ENCODE measurements at places on chromosomes 16 and 17. TPM values are rescaled to one million over a fixed set of nuclear protein-coding genes. Genes with fewer than 3 reads are reported as not detected.

MFAP4 gene
- 116 TPM for total RNA-seq

DNA sequence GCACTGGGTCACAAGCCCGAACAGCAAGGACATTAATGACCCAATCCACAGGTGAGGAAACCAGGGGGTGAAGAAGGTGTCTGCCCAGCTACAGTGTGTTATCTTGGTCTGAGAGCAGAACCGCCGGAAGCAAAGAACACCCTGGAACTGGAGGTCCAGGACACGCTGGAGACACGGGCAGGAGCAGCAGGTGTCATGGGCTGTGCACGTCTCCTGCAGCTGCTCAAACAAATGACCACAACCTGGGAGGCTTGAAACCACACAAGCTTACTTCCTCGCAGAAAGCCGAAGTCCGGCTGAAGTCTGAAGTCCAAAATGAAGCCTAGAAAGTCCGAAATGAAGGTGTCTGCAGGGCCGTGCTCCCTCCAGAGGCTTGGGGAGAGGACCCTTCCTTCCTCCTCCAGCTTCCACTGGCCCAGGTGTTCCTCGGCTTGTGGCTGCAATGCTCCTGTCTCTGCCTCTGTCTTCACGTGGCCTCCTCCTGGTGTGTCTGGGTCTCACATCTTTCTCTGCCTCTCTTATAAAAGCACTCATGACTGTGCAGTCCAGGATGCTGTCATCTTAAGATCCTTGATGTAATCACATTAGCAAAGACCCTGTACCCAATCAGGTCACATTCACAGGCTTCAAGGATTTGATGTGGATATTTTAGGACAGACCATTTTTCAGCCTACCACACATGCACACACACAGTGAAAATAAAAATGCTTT lies 351.2 kb downstream of the C16orf95 start:
- H3K27me3 ChIP-seq = no peaks in the 10 kb centered on the region
- H3K27ac ChIP-seq = no peak overlapping the region
- no peak overlapping the region for H3K4me3 ChIP-seq
- no peak for DNase-seq
- H3K4me1 ChIP-seq = no peaks in the 10 kb centered on the region
- H3K36me3 ChIP-seq = no peaks in the 10 kb centered on the region

GRCh38 chr17:16446338-16446983 lies 31.1 kb downstream of the TRPV2 start:
- no peaks in the 10 kb centered on the region for H3K4me1 ChIP-seq
- H3K27me3 ChIP-seq = no peaks in the 10 kb centered on the region
- no peak overlapping the region for H3K4me3 ChIP-seq
- H3K27ac ChIP-seq = no peak overlapping the region

- peaks cover 40% of the 10 kb centered on the region for H3K4me1 ChIP-seq
- H3K4me3 ChIP-seq = no peak overlapping the region
- H3K27me3 ChIP-seq = no peaks in the 10 kb centered on the region
- no peak overlapping the region for H3K27ac ChIP-seq
- no peak for DNase-seq
- H3K36me3 ChIP-seq = no peaks in the 10 kb centered on the region
Measured at GRCh38 chr17:77312061-77312701, 171.4 kb downstream of the SEC14L1 start.

- no peak for DNase-seq
- no peaks in the 10 kb centered on the region for H3K27me3 ChIP-seq
- no peak overlapping the region for H3K27ac ChIP-seq
- H3K4me3 ChIP-seq = no peak overlapping the region
Measured at GRCh38 chr17:36901506-36901905, 35.8 kb upstream of the LHX1 start.

GRCh38 chr16:85947230-85948137 lies 48.5 kb downstream of the IRF8 start:
- H3K4me1 ChIP-seq = no peaks in the 10 kb centered on the region
- no peak for DNase-seq
- no peaks in the 10 kb centered on the region for H3K27me3 ChIP-seq
- no peak overlapping the region for H3K27ac ChIP-seq

- H3K27ac ChIP-seq = no peak overlapping the region
- no peaks in the 10 kb centered on the region for H3K36me3 ChIP-seq
- H3K4me3 ChIP-seq = no peak overlapping the region
- no peak for DNase-seq
Measured at GRCh38 chr17:78241277-78242023, 10.0 kb downstream of the TMEM235 start.

ZNF689 gene
- 12.8 TPM for total RNA-seq

DNA sequence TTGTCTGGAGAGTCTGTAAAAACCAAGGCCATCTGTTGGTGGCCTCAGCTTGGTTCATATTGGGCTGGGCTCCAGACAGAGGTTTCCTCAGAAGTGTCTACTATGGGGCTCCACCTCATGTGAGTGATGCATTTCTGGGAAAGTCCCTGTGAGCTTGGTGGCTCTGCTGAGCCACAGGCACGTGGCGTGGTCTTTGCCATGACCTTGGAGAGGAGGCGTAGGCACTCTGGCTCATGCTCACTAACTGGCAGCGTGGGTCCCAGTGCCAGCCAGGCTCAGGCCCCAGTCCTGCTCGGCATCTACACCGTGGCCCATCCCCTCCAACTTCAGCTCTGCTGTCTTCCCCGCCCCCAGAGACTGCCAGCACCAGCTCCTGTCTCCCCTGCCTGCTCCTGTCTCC lies 10.7 kb upstream of the SMTNL2 start:
- H3K4me3 ChIP-seq = no peak overlapping the region
- no peaks in the 10 kb centered on the region for H3K4me1 ChIP-seq
- H3K27me3 ChIP-seq = no peaks in the 10 kb centered on the region
- no peak overlapping the region for H3K27ac ChIP-seq

- H3K36me3 ChIP-seq = no peaks in the 10 kb centered on the region
- H3K27me3 ChIP-seq = no peaks in the 10 kb centered on the region
- no peak overlapping the region for H3K27ac ChIP-seq
- no peaks in the 10 kb centered on the region for H3K4me1 ChIP-seq
- no peak overlapping the region for H3K4me3 ChIP-seq
- DNase-seq = no peak
Measured at GRCh38 chr16:49629851-49630250, 226.1 kb downstream of the ZNF423 start.

Data from breast epithelium (tissue), 4 donors.